ENCODE measurements at places on chromosomes 1 and 21.

DNA sequence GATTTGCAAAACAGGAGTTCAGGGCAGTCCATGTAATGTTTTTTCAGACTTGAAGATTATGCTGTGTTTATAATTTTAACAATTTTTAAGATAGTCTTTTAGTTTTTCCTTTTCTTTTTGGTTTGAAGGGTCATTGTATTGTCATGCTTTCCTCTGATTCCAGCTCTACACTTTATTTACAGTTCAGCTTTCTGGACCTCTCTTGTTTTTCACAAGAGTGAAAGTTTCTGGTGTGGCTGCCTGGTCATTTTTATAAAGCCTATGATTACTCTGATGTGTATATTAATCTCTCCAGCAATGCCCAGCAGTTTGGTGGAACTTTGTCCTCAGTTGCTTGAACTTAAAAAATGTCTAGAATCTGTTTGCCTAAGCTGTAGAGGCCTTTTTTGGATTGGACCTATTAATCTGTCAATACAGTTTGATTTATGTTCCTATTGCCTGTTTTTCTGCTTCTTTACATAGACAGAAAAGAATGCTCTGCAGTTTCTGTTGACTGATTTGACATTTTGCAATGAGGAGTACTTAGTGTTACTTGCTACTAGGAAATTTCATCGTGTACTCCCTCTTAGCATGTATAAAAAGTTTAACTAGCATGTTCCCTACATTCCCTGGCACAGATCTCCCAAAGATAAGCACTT is 52.2 kb downstream of the XCL2 start:
- DNase-seq: no peak

- no peak for DNase-seq
Measured at GRCh38 chr1:97911266-97912215, 9.3 kb downstream of the DPYD start.

DNA sequence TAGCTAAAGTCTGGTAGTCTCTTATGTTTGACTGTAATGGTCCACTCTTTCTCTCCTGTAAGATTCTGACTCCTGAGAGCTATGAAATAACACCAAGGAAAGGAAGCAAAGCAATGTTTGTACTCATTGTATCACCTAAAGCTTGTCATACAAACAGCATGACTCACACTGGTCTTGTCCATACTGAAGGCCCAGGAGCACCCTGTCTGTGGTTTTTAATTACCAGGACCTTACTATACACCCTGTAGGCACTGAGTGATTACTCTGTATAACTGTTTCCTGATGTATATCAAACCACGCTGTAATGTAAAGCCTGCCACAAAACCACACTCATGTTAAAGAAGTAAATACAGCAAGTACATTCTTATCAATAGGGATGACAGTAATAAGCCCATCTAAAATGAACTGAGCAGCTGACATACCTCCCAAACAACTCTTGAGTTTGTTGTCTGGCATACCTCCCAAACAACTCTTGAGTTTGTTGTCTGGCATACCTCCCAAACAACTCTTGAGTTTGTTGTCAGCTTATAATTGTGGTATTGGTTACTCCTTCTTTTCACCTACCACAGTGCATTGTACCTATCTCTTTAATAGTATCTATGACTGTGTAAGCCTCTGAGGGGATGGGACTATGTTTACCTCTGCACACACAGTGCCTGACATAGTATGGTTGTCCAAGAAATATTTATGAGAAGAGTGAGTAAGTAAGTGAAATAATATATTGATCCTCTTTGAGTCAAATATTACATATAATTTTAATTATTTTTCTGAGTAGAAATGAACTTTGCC is 11.6 kb upstream of the TNFSF18 start:
- no peak for DNase-seq

DNA sequence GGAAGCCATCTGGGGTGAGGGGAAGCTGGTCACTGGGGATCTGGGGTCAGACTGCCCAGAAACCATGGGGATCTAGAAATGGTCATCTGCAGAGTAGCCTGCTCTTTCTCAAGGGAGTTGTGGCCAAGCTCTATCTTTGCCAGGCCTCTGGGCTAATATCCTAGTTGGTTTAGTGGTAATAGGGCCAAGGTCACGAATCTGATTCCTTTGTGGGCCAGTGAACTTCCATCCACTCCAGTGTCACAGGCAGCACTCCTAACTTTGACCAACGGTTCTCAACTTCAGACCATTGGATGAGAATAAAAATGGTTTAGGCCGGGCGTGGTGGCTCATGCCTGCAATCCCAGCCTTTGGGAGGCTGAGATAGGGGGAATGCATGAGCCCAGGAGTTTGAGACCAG is 28.1 kb upstream of the PPP2R5A start:
- DNase-seq: no peak

GRCh38 chr1:165143437-165144065 is 213.0 kb downstream of the LMX1A start:
- DNase-seq: peak; percentile 74

- no peak for DNase-seq
Measured at GRCh38 chr1:116852367-116852766, 57.3 kb upstream of the PTGFRN start.

DNA sequence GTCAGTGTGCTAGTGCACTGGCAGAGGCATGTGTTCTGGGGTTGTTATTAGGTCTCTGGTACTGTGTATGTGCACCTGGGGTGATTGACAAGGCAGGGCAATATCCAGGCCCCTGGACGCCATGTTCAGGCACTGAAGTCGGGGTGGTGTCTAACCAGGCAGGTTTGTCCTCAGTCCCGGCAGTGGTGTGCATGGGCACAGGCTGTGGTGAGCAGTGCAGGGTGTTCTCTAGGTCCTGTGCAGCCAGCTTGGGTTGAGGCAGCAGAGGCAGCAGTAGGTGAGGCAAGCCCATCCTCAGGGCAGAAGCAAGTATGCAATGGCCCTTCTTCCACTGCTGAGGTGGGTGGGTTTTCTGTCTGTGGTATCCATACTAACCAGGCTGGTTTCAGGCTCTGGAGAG is 252.3 kb upstream of the LRRC7 start:
- no peak for DNase-seq

- DNase-seq: no peak
Measured at GRCh38 chr1:50412813-50413476, 10.3 kb downstream of the DMRTA2 start.

DNA sequence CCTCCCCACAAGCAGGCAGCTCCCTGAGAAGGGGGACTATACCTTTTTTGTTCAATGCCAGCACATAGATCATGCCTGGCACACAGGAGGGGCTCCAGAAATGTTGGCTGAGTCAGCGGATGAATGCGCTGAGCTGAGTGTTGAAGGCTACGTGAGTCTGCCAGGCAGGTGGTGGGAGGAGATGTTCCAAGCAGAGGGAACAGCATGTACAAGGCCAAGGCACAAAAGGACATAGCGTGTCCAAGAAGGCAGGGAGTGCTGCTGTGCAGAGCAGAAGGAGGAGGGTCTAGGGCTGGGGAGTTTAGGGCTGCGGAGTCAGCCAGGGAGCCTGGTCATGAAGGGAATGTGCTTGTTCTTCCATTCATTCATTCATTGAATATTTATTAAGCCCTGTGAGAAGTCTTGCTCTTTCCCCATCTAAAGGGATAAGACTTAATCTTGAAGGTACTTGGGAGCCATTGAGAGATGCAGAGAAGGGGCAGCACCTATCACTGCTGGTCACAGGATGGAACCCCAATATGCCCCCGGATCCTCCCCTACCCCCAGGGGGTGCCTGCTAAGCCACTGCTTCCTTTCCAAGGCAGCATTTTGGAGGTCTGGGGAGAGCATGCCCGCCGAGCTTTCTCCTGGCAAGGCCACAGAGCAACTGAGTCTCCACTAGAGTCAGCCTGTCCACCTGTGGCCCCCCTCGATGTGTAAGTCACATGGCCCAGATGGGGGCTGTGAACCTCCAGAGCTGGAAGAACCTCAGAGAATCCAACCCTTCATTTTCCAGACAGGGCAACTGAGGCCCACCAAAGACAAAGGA is 31.2 kb upstream of the LAPTM5 start:
- no peak for DNase-seq

GRCh38 chr1:204445860-204446412 is 34.3 kb upstream of the PPP1R15B start:
- DNase-seq: peak; percentile 77

GRCh38 chr21:43727519-43728153 is 8.7 kb downstream of the PDXK start:
- DNase-seq: no peak

DNA sequence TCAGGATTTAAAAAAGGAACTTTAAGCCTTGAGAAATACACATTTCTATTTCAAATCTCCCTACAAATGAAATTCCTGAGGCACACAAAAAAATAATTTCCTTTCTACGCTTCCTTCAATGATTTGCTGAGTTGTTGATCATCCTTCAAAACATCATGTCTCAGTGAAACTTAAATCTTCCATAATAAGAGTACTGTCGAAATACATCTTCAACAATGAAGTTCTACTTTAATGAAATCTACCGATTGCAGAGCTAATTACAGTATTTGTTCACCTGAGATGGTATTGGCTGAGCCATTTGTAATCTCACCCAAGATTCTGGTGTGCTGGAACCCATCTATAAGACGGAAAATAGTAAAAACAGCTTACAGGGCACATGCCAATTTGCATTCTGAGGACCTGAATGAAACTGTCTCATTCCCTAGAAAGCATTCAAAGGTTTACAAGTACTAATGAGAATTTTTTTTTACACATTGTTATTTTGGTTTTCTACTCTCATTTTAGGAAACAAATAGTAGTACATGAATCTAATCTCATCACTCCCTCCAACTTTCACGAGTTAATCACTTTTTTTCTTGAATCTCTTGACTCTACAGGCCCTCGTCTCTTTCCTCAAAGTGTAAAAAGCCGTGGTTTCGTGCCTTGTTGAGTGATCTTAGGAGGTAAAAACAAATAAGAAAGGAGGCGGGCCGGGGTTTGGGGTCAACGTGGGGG is 1.1 kb downstream of the CHML start:
- no peak for DNase-seq

DNA sequence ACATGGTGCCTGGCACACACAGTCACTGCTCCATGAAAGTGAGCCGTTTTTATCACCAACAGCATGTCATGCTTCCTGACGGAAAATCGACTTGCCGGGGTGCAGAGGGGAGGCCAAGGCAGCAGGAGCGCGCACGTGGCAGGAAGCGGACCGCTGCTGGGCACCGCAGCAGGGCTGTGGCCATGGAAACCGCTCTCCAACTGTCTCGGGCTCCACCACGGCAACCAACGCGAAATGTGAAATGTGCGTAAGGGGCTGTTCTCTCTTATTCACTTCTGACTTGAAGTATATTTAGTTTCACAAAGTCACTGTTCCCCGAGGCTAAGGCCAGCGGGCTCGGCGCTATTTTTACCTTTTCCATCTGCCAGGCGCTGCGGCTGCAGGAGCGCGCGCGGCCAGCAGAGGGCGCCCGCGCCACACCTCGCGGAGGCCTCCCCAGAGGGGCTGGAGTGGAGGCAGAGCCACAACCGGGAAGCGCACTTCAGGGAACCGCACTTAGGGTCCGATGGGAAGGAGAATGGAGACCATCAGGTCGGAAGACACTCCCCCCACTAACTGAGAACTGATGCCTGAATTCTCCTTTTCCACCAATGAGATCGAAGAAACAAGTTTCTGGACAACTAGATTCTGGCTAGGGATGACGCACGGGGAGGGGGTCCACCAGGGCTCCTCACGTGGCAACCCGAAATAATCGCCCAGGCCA is 19.7 kb downstream of the RCC2 start:
- DNase-seq: peak; percentile 90

GRCh38 chr1:231643071-231643934 is 16.7 kb downstream of the DISC1 start:
- DNase-seq: no peak

GRCh38 chr1:7588457-7588827 is 182.7 kb upstream of the VAMP3 start:
- no peak for DNase-seq

- no peak for DNase-seq
Measured at GRCh38 chr1:55464550-55464949, 249.4 kb upstream of the USP24 start.

- no peak for DNase-seq
Measured at GRCh38 chr1:185936641-185937040, 202.4 kb downstream of the HMCN1 start.

GRCh38 chr1:109622895-109623294 is 3.3 kb downstream of the AMPD2 start:
- DNase-seq: no peak

DNA sequence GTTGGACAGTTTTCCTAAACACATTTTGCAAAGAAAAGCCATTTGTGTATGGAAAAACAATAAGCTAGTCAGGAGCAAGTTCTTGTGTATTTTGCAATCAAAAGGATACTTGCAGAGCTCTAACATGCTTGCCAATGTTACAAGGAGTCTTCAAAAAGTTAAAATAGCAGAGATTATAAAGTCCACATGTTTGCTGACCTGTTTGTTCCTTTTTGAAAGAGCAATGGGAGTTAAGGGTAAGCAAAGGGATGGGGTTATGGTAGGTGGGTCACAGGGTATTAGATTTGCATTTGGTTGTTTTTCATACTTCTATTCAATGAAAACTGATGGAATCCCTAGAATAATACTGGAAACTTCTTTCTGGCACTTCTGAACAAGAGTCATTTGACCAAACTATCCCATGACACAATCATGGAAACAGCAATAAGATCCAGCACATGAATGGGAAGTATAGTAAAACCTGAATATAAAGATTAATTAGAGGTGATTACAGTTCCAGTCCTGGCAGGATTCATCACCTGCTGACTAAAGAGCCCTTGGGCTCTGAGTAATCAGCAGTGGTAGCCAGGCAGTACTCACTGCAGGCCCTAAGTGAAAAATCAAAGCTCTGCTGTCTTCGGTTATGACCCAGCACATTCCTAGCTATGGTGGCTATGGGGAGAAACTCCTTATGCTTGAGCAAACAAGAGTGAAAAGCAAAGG is 27.1 kb upstream of the ZC3H11B start:
- DNase-seq: no peak

- DNase-seq: no peak
Measured at GRCh38 chr1:12525311-12526181, 92.5 kb downstream of the DHRS3 start.

DNA sequence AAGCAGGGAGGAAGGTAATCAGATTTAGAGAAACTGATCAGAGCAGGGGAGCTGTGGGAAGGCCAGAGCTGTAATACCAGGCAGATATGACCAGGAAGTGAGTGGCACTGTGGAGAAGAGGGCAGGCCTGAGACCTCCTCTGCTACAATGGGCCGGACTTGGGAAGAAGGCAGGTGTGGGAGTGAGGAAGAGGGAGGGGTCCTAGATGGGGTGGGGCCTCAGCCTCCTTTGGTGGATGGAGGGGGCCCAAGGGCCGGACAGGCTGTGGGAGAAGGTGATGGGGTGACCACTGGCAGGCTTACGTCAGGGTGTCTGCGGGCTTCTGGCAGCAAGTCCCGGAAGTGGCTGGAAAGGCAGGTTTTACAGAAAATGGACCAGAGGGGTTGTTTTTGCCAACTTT is 5.0 kb upstream of the HPCA start:
- DNase-seq: no peak

GRCh38 chr1:185574139-185574875 is 159.9 kb upstream of the HMCN1 start:
- DNase-seq: no peak

DNA sequence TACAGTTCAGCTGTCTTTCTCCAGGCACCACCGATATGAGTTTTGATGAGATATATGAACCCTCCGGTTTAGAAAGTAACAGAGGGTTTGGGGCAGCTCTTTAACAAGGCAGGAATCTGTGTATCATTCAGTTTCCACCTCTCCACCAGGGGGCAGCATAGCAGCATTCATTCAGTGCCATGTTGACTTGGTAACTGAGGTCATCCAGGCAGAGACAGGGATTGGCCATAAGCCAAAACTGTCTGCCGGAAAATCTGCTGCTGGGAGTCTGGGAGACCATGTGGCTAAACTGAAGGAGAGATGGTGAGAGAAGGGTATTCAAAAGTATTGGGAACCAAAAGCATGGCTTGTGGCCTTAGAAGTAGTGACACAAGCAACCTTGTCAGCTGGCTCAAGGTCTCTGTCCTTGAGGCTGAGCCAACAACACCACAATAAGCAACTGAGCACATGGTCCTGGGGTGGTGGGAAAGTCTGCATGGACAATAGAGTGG is 98.5 kb downstream of the LMX1A start:
- DNase-seq: peak; percentile 82

Data from D341Med (cell line).